ENCODE measurements at places on chromosomes 11 and 22.

DNA sequence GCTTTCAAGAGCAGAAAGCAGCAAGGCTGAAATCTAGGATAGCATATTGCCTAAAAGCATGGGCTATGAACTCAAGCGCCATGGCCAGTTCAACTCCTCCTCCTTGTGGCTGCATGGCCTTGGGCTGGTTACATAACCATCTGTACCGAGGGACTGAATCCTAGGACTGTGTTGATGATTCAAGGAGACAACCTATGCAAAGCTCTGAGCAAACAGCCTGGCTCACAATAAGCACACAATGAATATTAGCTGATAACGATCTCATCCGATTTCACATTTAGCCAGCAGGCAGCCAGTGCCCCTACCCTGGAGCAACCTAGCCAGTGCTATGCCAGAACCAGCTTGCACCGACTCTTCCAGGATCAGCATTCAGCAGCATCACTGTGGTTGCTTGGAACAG lies 698.4 kb downstream of the TBC1D22A start:
- DNase-seq: no peak

DNA sequence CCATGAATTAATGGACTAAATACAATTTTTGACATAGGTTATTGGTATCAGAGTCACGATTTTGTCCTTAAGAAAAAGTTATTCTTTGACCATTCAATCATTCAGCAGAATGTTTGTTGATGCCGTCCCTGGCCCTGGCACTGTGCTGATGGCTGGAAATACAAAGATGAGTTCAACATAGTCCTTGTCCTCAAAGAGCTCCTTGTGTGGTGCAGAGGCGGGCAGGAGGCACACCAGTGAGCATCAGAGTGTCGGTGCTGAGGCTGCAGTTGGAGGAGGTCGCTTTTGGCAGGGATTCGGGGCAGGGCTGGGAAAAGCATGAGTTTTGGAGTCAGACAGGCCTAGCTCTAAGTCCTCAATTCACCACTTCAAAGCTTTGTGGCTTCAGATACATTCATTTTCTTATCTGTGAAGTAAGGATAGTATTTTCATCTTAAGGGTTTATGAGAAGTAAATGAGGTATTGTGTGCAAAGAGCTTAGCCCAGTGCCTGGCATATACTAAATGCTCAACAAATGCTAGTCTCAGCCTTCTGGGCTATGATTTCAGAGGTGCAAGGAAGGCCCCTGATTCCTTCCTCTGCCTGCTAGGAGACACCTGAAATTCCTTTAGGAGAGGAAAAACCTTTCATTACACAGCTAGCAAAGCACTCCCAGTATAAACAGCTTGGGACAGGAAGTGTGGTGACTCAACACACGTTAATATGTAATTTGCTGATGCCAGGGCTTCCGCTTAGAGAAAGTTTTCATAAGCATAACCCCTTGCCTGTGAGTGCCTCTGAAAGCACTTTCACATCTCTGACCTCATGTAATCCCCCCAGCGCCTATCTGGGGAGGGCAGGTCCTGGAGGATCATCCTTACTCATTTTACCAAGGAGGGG lies 113.8 kb downstream of the NECTIN1 start:
- DNase-seq: no peak

GRCh38 chr11:46162700-46163099 lies 41.4 kb upstream of the PHF21A start:
- DNase-seq: no peak

GRCh38 chr11:110774138-110775014 lies 62.1 kb upstream of the ARHGAP20 start:
- no peak for DNase-seq

Data from heart right ventricle (tissue), 16 donors.